Natural killer cell (primary cell): ENCODE measurements at places on chromosomes 7 and 10.
A peak's percentile ranks its signal among the peaks of the same experiment; 100 is the strongest.

DNA sequence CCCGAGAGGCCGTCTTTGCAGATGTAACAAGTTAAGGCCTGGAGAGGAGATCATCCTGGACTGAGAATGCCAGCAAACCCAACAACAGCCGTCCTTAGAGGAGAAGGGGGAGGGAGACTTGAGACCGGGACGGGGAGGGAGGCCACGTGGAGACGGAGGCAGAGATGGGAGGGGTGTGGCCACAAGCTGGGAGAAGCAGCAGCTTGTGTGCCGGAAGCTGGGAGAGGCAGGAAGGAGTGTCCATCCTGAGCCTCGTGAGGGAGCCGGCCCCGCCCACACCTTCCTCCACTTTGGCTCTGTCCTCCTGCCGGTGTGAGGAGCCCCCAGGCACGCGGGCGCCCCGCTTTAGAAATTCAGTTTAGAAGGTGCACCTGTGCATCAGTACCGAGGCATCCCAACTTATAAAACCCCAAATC is 95.7 kb downstream of the DNAJB6 start:
- peaks cover 11% of the 10 kb centered on the region for H3K4me1 ChIP-seq
- no peaks in the 10 kb centered on the region for H3K27me3 ChIP-seq
- no peak overlapping the region for H3K4me3 ChIP-seq
- H3K36me3 ChIP-seq = no peaks in the 10 kb centered on the region
- no peak for DNase-seq
- no peak overlapping the region for H3K27ac ChIP-seq

- H3K27me3 ChIP-seq = no peaks in the 10 kb centered on the region
- DNase-seq = no peak
- no peak overlapping the region for H3K4me3 ChIP-seq
- no peaks in the 10 kb centered on the region for H3K36me3 ChIP-seq
Measured at GRCh38 chr10:124343351-124344265, 75.1 kb downstream of the OAT start.

- no peak for DNase-seq
- no peaks in the 10 kb centered on the region for H3K4me1 ChIP-seq
- H3K36me3 ChIP-seq = no peaks in the 10 kb centered on the region
- no peak overlapping the region for H3K27ac ChIP-seq
- H3K4me3 ChIP-seq = no peak overlapping the region
Measured at GRCh38 chr10:68172324-68172723, 59.6 kb downstream of the ATOH7 start.

GRCh38 chr7:44887293-44887692 is 2.0 kb upstream of the PURB start:
- H3K27me3 ChIP-seq = no peaks in the 10 kb centered on the region
- peak overlapping the region; percentile 94 for H3K27ac ChIP-seq
- no peak overlapping the region for H3K4me3 ChIP-seq

DNA sequence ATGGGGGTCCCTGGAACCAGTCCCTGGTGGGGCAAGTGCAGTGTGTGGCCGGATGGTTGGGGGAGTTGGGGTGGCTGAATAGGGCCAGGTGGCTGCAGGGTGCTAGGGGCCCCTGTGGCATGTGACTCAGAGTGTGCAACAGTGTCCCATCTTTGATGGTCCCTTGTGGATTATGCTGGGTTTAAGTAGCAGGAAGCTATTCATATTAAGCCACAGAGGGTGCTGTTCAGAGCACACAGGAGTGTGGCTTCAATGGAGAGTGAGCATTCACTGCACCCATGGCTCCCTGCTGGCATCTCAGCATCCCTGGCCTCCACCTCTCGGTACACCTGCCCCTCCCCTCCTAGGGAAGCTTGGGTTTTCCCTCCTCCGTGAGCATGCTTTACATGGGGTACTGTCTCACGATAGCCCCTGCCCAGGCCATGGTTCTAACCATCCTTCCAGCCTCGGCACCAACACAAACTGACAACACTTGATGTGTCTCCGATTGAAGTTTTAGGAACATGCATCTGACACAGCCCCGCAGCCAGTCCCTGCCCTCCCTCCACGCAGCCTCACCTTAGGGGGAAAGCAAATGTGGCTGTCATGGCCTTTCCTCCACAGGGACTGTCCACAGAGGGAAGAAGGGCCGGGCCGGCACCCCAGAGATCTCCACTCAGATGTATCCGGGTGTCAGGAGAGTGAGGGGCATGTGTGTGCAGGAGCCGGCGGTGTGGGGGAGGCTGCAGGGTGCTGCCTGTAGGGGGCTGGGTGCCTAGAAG is 30.4 kb upstream of the PPIF start:
- H3K27ac ChIP-seq = no peak overlapping the region
- peaks cover 17% of the 10 kb centered on the region for H3K36me3 ChIP-seq
- no peak overlapping the region for H3K4me3 ChIP-seq

- H3K27me3 ChIP-seq = no peaks in the 10 kb centered on the region
- no peak overlapping the region for H3K27ac ChIP-seq
- no peak for DNase-seq
- peaks cover 30% of the 10 kb centered on the region for H3K4me1 ChIP-seq
- no peak overlapping the region for H3K4me3 ChIP-seq
Measured at GRCh38 chr10:133268532-133268931, 8.1 kb downstream of the ADAM8 start.

GRCh38 chr7:35839860-35840854 is 39.3 kb downstream of the SEPTIN7 start:
- no peak overlapping the region for H3K27ac ChIP-seq
- H3K4me1 ChIP-seq = peaks cover 3% of the 10 kb centered on the region
- no peaks in the 10 kb centered on the region for H3K27me3 ChIP-seq
- H3K4me3 ChIP-seq = no peak overlapping the region
- DNase-seq = no peak

- H3K4me3 ChIP-seq = no peak overlapping the region
- DNase-seq = no peak
- H3K27ac ChIP-seq = no peak overlapping the region
- H3K36me3 ChIP-seq = peaks cover 3% of the 10 kb centered on the region
- H3K4me1 ChIP-seq = peaks cover 3% of the 10 kb centered on the region
- H3K27me3 ChIP-seq = no peaks in the 10 kb centered on the region
Measured at GRCh38 chr10:133422223-133422806, 2.1 kb downstream of the SPRN start.

DNA sequence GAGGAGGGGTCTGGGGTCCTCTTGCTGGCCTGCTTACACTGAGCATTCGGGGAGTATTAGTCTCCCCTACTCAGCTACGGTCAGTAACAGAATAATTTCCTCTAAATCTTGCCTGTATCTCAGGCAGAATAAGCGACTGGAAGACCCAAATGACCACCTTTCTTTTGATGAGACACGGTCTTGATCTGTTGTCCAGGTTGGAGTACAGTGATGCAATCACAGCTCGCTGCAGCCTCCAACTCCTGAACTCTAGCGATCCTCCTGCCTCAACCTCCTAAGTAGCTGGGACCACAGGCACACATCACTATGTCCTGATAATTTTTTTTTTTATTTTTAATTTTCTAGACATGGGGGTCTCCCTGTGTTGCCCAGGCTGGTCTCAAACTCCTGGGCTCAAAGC is 17.2 kb downstream of the CCL24 start:
- DNase-seq = no peak
- H3K27ac ChIP-seq = no peak overlapping the region
- no peaks in the 10 kb centered on the region for H3K36me3 ChIP-seq
- no peaks in the 10 kb centered on the region for H3K4me1 ChIP-seq
- no peak overlapping the region for H3K4me3 ChIP-seq

GRCh38 chr10:90658791-90659190 is 199.0 kb downstream of the HTR7 start:
- H3K36me3 ChIP-seq = no peaks in the 10 kb centered on the region
- H3K27me3 ChIP-seq = no peaks in the 10 kb centered on the region
- H3K4me1 ChIP-seq = no peaks in the 10 kb centered on the region
- H3K4me3 ChIP-seq = no peak overlapping the region
- no peak for DNase-seq
- H3K27ac ChIP-seq = no peak overlapping the region

GRCh38 chr10:62830679-62831078 is 14.5 kb upstream of the EGR2 start:
- H3K4me1 ChIP-seq = no peaks in the 10 kb centered on the region
- no peaks in the 10 kb centered on the region for H3K36me3 ChIP-seq
- no peak overlapping the region for H3K27ac ChIP-seq
- no peak overlapping the region for H3K4me3 ChIP-seq

DNA sequence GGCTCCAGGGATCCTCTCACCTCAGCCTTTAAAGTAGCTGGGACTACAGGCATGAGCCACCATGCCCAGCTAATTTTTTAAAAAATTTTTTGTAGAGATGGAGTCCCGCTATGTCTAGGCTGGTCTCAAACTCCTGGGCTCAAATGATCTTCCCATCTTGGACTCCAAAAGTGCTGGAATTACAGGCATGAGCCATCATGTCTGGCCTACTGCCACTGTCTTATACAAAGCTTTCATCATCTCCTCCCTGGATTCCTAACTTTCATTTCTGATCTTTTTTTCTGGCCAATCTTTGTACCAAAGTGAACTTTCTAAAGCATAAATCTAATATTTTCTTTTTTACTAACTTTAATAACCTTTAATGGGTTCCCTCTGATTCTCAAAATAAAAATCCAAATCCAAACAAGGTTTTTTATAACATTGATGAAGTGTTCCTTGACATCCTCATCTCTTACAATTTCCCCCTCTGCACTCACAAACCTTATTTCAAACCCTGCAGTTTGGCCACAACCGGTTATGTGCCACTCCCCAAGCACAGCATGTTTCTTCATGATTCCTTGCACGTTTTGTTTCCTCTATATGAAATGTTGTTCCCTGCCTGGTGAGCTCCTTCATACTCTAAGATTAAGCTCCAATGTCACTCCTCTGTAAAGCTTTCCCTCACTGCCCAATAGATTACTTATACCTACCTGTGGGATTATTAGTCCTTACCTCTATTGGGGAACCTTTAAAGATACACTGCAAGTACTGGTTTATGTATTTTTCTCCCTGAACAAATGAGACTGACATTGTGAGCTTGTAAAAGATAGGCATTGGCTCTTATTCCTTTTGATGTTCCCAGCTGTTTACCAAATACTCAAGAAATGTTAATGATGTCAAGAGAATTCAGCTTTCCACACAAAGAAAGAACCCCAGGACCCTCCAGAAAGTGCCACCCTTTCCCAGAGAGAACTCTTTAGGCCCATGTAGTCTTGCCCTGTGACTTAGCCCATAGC is 101.7 kb downstream of the HOXA1 start:
- H3K27ac ChIP-seq = no peak overlapping the region
- H3K27me3 ChIP-seq = no peaks in the 10 kb centered on the region
- DNase-seq = no peak
- no peak overlapping the region for H3K4me3 ChIP-seq
- H3K4me1 ChIP-seq = no peaks in the 10 kb centered on the region
